A549 treated with RU486 at 1 μM for 4 hours (cell line): ENCODE measurements at places on chromosomes 11 and 22. TPM values are rescaled to one million over a fixed set of nuclear protein-coding genes. Genes with fewer than 3 reads are reported as not detected.

Gene FAT3
- 0.08 to 0.72 TPM (median 0.49 TPM) in 5 replicates for total RNA-seq

Gene UBASH3B
- 43.9 to 53.6 TPM (median 49.4 TPM) in 5 replicates for total RNA-seq

Gene TEX54
- not detected in 5 replicates for total RNA-seq

Gene C22orf31
- total RNA-seq: not detected in 5 replicates

Gene ALX4
- total RNA-seq: 4.1 to 6.0 TPM (median 5.2 TPM) in 5 replicates

Gene MYRF
- total RNA-seq: 14.8 to 23.0 TPM (median 19.8 TPM) in 5 replicates
